Esophagus squamous epithelium (tissue), 5 donors: ENCODE measurements at places on chromosomes 5 and 9.

DNA sequence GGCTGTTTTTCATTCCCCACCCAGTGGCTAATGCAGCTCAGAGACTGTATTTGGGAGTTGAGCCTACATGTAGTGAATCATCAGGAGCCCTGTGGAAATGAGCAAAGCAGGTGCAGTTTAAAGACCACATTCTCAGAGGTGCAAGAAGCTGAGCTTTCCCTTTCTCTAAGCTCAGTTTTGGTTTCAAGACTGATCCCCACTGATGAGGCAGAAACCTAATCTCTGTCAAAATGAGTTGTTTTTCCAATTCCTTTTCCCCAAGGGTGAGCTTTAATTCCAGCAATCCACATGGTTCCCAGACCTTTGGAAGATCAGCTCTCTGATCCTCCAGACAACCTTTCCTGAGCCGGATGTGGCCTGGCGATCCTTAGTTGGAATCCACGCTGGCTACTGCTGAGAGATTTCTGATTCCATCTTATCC lies 420.5 kb downstream of the EBF1 start:
- no peak for DNase-seq

DNA sequence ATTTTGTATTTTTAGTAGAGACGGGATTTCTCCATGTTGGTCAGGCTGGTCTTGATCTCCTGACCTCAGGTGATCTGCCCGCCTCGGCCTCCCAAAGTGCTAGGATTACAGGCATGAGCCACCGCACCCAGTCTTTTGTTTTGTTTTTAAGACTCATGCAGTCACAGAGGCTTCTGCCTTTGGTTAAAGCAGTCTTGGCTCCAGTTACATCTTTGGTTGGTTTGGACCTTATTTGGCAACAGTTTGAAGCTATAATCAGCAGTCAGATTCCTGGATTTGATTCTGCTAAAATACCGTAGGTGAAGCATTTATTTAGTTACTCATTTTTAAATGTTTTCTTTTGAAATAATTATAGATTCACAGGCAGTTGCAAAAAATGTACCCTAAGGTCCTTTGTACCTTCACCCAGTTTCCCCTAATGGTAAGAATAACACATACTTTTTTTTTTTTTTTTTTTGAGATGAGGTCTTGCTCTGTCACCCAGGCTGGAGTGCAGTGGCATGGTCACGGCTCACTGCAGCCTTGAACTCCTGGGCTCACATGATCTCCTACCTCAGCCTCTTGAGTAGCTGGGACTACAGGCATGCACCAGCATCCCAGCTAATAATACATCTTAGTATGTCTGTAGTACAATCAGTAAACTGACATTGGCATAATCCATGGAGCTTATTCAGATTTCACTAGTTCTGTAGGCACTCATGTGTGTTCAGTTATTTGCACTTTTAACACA lies 15.7 kb downstream of the USP20 start:
- DNase-seq: no peak

GRCh38 chr5:67209141-67209771 lies 12.7 kb upstream of the CD180 start:
- DNase-seq: no peak

DNA sequence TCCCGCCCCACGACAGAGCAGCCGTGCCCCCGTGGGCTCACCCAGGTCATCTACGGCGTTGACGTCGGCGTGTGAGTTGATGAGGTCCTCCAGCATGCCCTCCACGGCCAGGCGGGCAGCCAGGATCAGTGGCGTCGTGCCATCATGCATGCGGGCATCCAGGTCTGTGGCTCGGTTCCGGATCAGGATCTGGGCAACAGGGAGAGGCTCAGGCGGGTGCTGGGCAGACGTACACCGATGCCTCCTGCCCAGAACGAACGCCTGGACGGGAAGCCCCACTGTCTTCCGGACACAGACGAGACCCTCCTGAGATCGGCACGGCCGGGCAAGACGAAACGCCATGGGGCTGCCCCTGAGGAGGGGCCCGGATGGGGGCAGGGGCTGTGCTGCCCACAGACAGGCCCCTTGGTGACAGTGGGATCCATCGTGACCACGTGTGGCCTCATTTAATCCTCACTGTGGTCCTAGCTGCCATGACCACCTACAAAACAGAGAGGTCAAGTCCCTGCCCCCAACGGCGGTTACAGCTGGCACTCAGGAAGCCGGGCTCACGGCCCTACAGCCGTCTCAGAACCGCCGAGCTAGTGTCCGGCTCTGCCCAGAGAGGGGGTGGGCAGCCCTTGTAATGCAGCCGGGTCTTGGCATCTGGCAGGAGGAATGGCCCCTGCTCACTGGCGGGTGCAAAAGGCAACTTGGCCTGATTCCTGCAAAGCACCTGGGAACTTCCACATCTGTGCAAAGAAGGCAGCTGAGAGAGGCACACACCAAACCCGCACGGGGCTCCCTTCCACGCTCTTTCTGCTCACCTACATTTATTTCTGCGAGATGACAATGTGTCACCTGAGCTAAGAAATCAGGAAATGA lies 16.5 kb upstream of the SEC16A start:
- DNase-seq: no peak

- DNase-seq: no peak
Measured at GRCh38 chr5:157576678-157577077, 1.1 kb upstream of the ADAM19 start.

DNA sequence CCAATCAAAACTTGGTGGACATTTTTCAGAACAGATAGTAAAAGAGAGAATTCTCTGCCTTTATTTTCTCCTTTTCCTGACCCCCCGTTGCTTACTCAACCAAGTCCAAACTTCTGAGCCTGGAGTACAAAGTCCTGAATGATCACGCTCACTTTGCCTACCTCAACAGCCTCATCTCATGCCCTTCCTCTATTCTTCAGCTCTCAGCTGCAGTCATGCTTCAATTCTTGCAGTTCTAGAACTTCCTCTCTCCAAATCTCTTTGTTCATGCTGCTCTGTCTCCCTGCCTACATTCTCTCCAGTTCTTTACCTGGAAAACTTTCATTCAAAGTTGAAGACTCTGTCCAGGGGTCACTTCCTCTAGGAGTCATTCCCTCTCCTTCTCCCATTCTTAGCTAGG lies 398.5 kb upstream of the SLC24A2 start:
- no peak for DNase-seq

GRCh38 chr9:4366591-4367330 lies 66.9 kb upstream of the GLIS3 start:
- no peak for DNase-seq

GRCh38 chr5:132684922-132685720 lies 11.3 kb downstream of the IL4 start:
- no peak for DNase-seq

DNA sequence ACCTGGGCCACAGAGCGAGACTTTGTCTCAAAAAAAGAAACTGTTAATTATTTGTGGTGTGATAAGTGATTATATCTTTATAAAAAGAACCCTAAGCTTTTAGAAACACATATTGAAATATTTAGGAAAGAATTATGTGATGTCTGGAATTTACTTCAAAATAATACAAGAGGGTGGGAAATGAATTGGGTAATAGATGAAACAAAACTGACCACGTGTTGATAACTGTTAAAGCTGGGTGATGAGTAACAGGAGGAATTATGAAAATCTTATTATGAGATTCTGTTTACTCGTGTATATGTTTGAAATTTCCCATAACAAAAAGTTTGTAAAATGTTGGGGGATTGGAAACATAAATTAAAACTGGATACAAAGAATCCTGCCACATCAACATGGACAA lies 33.0 kb upstream of the PPP2CA start:
- DNase-seq: no peak

DNA sequence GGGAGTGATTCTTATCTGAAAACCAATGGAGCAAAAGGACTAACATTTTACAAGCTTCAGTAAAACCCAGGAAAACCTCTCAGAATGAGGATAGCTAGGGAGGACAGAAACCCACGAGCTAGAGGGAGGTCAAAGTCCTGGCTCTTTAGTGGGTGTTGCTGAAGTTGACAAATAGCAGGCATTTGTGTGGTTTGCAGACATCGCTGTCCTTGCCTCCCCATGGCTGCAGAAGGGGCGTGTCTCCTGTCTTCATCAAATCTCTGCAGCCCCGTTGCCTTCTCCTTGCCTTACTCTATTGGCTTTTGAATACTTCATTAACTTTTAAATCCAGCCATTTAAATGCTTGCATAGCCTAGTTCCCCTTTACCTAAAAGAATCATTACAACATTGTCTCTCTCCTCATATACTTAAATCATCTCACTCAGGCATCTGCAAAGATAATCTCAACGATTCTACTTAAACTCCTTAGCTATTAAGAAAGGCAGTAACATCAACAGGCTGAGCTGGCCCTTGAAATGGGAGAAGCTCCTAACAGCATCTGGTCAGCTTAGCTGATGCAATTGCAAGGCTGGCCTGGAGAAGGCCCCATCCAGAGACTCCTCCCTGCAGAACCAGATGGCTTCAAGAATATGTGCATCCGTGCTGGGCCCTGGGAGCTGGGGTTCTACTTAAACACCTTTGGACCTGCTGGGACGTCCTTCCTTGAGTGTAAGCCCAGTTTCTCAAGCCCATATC lies 152.8 kb upstream of the TAS2R1 start:
- no peak for DNase-seq

DNA sequence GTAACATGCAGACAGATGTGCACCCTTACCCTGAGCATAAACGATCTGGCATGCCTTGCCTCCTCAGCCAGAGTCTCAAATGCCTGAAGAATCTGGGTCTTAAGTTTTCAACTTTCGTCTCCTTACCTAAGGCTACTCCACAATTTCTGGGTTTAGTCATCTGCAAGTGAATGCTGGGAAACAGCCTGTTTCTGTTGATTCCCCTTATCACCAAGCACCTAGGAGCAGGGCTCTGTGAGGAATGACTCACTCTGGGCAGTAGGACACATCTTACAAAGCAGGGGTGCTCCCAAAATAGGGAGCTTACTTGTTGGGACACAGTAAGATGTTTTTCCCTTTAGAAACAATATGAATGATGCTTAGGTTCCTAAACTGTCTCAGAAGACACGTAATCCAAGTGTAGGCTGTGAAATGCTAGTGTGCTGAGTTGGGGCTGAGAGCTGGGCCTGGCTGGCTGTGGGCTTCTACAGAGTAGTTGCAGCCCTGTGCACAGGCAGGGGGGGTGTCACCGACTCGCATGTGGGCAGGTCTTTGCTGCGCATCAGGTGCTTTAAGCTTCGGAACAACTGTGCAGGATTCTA lies 58.0 kb downstream of the DAP start:
- no peak for DNase-seq

DNA sequence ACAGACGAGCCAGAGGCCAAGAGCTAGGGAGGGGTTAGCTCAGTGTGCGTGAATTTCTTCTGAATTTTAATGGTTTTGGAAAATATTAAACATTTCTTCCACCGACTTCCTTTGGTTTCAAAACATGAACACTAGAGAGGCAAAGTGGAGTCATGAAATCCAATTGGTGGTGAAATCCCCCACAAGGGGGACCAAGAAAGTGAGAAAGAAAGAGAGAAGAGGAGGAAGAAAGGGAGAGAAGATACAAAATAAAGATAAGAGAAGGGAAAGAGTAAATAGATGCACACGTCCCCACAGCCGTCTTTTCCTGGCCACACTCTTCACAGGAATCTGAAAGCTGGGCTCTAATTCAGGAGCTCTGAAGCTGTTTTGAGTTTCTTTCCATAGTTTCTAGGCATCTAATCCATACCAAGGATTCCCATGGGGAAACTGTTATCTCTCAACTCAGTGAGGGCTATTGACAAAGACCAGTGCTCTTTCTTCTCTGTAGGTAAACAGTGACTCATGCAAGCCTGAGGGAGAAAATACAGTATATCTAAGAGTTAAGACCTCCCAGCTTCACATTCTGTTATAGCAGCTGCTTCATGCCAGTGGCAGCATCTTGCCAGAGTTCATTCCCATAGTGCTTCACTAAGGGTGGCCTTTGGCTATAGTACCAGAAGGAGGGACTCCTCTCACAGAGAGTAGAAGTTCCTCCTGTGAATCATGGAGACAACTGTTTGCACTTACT lies 115.8 kb upstream of the LIFR start:
- DNase-seq: no peak

- no peak for DNase-seq
Measured at GRCh38 chr9:137044037-137044436, 1.9 kb downstream of the NPDC1 start.

GRCh38 chr9:112076814-112077213 lies 98.3 kb downstream of the SUSD1 start:
- no peak for DNase-seq

DNA sequence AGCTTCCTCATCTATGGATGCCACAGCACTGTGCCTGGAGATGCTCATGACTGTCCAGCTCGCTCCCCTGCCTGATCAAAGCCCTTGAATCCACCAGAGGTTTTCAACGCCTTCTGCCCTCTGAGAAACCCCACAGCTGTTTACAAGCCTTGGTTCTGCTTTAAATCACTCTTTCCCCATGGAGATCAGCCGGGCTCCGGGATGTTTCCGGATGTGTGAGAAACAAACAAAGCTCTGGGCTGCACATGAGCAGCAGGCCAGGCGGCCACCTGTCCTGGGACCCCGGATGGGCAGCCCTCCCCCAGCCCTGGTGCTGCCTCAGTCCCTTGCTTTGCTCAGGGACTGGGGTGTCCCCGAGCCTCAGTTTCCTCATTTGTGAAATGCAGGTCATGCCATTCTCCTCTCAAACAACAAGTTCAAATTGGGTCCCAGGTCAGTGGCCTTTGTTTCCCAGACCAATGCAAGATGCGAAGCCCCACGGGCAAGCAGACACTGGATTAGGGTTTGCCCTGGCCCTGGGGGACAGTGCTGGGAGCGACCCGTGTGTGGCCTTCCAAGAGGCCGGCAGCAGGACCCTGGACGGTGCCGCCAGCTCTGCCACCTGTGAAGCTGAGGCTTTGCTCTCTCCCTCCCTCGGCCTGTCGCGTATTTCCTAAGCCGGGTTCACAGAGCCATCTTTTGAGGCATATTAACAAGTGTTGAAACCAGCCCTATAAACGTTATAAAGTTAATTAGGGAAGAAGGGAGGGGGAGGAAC lies 42.4 kb upstream of the PHYKPL start:
- no peak for DNase-seq

DNA sequence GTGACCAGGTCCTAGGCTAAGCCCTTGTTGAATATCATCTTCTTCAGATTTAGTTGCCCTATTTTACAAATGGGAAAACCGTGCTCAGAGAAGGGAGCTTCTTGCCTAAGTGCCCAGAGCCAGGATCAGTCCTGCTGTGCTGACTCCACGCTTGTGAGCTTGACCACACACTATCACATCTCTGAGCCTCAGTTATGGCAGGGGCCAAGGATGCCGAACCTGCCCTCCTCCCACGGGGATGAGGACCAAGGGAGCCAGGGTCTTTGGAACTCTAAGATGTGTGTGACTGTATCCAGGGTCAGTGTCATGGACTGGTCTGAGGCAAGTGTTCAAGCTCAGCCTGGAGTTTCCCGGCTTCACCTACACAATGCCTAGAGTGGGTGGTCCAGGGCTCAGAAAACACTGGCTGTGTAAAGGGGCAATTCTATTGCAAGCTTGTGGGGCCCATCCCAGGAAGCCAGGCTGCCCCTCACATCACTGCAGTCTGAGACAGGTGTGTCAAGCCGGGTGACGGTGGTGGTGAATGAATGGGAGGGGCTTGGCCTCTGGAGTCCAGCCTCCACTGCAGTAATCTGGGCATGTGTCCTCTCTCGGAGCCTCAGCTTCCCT lies 235.7 kb downstream of the PBX3 start:
- DNase-seq: no peak
